ENCODE measurements at places on chromosomes 5 and 9.

DNA sequence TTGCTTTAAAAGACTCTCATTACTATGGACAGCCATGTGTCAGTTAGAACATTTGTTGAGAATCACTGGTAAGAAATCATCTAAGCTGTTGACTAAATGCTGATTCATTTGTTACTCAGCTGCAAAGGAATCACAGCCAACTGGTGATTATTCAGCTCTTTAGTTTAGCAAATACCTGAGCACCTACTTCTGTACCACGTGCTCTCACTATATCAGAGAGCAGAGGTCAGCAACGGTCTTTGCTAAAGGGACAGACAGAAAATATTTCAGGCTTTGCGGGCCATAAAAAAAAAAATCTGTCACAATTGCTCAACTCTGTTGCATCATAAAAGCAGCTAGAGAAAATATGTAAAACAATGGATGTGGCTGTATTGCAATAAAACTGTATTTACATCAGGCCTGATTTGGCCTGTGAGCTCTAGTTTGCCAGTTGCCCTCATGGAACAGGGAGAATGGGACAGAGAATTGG is 377.6 kb downstream of the DNAH5 start:
- DNase-seq: no peak

DNA sequence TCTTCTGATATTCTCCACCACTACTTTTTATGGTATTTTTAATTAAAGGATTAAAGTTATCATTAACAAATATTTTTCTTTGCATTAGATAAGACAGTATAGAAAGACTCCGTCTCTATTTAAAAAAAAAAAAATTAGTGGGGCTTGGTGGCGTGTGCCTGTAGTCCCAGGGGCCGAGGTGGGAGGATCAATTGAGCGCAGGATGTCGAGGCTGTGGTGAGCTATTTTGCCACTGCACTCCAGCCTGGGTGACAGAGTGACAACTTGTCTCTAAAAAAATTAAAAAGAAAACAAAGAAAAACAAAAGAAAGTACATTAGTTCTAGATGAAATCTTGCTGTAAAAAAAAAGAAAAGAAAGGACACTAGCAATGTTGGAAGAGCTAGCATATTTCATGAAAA is 97.4 kb upstream of the IL6ST start:
- DNase-seq: no peak

DNA sequence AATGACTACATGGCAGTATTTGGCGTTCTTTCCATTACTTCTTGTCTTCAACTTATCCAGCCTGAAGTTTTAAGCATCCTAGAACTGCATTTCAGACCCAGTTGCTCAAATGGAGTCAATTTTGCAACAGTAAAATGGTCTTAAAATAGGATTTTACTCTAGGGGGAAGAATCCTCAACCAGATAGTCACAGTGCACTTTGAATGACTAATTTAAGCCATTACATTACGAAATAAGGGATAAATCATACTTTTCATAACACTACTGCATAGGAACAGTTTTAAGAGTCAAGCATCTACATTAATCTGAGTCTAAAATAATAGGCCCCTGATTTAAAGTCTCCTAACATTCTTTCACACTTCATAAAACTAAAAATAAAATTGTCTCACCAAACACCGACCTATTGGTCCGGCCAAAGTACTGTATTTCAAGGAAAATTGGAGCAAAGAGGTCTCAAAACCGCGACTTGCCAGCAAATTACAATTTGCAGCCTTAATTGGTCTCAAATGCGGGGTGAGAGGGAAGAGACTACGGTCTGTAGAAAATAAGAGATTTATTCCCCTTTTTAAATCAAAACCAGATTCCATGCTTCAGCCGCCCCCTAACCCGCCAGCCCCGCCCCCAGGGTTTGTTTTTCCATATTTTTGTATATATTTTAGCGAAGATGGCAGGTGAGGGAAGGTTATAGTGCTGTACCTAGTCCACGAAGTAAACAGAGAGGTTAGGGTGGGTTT is 1.2 kb upstream of the SMARCA2 start:
- no peak for DNase-seq

GRCh38 chr5:108421713-108422112 is 39.8 kb upstream of the FBXL17 start:
- DNase-seq: no peak

GRCh38 chr5:91443761-91444467 is 60.8 kb upstream of the ARRDC3 start:
- no peak for DNase-seq

DNA sequence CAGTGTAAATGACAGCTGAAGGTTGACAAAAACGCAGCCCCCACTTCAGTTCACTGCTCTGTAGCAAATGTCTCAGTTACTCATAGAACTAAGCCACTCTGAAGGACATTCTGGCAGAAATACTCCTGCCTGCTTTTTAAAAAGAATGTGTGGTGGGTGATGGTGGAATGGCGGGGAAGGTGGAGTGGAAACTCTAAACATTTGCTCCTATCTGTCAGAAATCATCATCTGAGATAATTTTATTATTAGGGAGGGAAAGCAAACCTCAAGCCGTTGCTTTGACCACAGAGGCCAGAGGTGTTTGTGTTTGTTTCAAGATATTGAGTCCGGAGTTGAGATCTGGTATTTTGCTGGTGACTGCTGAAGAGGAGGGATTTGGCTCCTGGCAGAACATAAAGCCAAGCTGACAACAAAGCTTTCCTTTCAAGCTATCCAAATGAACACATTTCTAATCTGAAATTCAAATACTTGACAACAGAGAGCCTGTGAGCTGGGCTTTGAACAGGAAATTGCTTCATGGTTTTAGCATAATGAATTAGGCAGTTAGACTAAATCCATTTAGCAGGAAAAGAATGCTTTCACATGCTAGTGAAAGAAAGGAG is 362.7 kb downstream of the CSNK1G3 start:
- DNase-seq: no peak

DNA sequence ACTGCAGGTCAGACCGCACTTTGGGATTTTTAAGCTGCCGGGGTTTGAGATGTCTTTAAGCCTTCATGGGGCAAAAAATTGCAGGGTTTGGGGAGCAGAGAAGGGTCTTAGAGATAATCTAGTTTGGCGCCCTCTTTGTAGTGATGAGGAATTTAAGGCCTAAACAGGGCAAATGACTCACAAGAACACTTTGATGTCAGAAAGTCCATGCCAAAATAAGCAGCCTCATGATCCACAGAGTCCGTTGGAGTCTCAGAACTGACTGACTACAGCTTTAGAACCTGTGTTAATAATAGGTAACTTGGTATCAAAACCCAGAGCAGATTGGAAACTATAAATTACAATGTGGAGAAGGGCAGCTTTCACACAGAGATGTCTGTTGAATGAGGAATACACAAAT is 35.9 kb upstream of the PTGS1 start:
- DNase-seq: no peak

GRCh38 chr5:68344447-68345111 is 129.0 kb downstream of the PIK3R1 start:
- DNase-seq: no peak

GRCh38 chr9:99834474-99834873 is 12.8 kb downstream of the NR4A3 start:
- no peak for DNase-seq

GRCh38 chr9:98865284-98865875 is 57.9 kb downstream of the GALNT12 start:
- DNase-seq: no peak

DNA sequence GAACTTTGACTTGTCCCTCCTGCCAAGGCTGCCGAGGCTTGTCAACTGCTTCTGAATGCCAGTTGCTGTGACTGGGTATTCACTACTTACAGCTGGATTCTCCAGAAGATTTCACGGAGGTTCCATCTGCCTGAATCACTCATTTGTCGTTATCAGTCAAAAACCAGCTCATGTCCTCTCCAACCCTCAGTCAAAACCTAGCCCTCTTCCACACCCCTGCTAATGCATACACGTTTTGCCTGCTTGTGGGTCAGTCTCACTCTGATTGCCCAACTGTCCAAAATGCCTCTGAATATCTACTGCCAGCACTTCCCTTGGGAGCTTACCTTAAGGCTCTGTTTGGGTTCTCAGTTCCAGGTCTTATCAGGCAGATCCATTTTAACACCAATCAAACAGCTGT is 238.6 kb upstream of the TMEM161B start:
- no peak for DNase-seq

DNA sequence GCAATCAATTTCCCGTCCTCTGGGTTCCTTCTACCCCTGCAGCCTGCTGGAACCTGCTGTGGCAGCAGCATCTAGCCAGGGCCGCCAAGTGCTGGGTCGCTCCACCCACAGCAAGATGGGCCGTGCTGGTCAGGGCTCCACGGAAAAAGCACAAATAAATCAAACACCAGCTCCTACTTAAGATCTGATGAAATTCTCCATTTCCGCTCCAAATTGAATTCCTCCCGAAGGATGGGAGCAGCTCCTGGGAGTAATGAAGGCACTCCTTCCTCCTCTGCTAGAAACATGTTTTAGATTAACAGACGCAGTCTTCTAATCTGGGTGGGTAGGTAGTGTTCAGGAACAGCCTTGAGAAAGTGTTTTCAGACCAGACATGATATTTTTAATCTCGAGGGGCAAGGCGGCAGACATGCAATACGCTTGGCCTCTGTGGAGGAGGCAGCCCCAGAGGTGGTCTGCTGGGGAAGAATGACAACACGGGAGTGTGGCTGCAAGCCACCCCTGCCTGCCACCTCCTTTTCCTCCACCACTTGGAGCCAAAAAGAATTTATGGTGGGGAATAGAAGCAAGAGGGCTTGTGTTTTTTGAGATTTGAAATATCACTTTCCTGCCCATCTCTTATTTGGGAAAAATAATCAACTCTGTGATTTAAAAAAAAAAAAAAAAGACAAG is 194.1 kb downstream of the AOPEP start:
- no peak for DNase-seq
